Epithelial cell of prostate (primary cell): ENCODE measurements at places on chromosomes 5 and 9.

DNA sequence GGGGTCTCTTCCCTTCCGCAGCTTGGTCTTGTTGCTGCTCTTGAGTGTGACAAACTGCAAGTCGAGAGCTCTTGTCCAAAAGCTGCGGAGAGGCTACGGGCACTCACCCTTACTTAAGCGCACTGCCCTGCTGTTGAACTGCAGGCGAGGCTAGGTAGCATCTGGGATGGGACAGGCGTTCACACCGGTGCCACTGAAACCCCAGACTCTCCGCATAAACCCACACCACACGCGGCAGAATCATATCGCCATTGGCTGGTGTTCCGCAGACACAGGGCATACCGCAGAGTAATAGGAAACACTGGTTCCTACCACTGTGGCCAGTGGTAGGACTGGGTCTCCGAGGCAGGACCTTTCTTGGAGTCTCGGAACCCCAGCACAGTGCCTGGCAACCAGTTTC, 2.2 kb upstream of the NPR3 start:
- no peak for DNase-seq

GRCh38 chr9:14018081-14018480, 295.9 kb downstream of the NFIB start:
- DNase-seq = peak; percentile 34

DNA sequence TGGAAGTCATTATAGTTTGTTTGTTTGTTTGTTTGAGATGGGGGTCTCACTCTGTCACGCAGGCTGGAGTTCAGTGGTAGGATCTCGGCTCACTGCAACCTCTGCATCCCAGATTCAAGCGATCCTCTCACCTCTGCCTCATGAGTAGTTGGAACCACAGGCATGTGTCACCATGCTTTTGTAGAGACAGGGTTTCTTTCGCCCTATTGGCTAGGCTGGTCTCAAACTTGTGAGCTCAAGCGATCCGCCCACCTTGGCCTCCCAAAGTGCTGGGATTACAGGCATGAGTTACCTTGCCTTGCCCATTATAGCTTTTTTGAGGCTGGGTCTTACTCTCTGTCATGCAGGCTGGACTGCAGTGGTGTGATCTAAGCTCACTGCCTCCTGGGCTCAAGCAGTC, 28.8 kb downstream of the NSD1 start:
- DNase-seq = no peak

- no peak for DNase-seq
These were observed 78.0 kb downstream of the GABRA1 start for GRCh38 chr5:161925960-161926359.

- DNase-seq = peak; percentile 61
These were observed 70.5 kb downstream of the MLLT3 start for GRCh38 chr9:20551835-20552234.

GRCh38 chr5:42720251-42720650, 36.4 kb upstream of the CCDC152 start:
- DNase-seq = no peak

DNA sequence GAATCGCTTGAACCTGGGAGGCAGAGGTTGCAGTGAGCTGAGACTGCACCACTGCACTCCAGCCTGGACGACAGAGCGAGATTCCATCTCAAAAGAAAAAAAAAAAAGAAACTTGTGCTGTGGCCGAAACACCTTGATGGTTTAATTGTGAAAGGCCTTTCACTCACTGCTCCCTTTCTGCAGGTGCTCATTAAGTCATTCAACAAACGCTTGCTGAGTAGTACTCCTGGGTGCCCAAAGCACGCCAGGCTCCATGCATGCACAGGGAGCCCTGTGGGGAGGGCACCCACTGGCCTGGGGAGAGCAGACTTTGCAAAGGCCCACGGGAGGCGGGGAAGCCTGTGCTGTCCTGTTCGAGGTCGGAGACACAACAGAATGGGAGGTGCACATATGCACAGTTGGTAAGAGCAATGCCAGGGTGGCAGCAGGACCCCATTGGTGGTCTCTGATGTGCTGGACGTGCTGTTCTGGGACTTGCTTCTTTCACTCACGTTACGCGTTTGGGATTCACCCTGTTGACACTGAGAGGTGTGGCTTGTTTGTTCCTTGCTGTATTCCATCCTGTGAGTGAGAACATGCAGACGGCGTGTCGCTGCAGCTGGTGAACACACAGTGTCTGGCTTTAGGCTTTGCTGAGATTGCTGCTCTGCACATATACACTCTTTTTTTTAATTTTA, 3.0 kb upstream of the ENTPD2 start:
- DNase-seq = no peak

DNA sequence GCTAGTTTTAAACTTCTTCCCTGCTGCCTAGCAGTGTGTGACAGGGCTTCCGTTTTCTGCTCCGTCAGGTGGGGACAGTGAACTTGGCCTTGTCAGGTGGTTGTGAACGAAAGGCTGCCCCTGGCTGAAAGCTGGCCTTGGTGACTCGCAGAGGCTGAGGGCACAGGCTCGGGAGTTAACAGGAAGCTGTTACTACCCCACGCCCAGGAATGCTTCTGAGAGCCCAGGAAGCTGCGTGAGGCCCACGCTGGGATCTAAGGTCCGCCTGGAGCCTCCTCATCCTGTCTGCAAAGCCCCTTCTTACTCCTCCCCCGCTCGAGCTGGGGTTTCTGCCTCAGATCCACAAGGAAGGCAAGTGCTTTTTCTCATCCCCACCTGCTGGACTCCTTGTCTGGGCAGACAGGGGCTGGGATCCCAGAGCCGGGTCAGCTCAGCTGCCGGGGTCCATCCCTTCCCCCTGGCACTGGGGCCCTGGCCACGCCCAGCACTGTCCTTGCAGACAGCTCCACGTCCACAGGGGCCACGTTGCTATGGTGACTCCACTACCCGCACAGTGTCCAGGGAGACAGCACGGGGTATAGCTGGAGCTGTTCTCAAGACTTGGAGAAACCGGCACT, 124.7 kb upstream of the TBC1D2 start:
- no peak for DNase-seq

- no peak for DNase-seq
These were observed 15.9 kb downstream of the PTAR1 start for GRCh38 chr9:69743930-69744329.

DNA sequence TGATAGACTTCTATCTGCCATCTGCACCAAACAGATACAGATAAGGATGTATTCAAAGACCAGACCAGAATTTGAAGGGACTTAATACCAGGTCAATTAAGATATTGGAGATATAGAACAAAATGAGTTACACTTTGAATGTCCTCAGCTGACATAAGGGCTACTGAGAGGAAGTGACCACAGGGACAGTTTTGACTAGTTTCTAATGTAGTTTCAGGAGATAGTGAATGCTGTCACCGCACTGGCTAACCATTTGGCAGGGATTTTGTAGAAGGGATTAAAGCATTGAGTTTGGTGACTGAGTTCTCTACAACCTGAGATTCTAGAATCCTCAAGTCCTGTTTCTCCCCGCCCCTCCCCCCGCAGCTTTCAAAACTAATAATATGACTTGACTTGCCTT, 22.7 kb downstream of the CCNH start:
- no peak for DNase-seq

DNA sequence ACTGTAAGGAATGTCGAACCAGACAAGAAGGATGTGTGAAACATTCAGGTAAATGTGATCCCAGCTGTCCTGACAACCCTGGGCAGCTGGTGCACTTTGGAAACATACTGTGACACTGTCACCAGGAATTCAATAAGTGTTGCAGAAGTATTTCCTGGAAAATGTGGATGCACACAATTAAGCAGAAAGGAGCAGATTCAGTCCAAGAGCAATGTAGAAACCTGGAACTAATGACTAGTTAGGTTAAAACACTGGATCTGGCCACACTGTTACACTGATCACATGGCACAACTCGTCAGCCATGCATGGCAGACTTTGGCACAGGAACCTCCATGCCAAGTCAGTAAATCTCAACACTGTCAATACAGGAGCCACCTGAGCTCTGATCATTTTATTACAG, 109.0 kb downstream of the FAM174A start:
- DNase-seq = no peak

DNA sequence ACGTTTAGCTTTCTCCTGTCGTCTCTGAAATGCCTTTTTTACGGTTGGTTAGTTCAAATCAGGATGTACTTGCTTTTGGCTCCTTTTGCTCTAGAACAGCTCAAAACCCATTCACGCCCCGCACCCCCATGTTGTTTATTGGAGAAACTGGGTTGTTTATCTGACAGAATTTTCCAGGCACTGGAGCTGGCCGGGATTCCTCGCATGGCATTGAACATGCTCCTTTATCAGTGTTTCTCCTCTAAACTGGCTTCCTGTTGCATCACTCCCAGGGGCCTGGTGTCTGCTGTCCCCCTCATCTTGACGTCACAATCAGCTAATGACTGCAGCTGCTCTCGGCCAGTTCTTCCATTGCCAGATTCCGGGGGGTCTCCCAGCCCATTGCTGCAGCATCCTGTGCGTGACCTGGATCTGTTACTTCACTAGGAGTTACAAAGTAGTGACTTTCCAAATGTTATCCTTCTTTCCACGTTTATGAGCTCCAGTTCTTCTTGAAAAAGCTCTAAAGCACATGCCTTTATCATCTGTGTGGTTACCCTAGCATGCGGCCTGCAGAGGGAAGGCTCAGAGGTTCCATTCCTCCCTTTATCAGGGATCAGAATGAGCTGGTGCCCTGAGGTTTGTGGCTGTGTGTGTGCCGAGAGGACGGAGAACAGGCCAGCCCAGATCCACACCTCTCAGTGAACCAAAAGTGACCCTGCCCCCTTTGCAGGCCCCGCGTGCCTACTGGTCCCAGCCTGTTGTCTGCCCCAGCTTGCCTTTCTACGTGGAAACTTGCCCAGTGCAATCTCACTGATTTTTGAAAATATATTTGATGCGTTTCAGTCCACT, 27.5 kb downstream of the FAM163B start:
- no peak for DNase-seq

- no peak for DNase-seq
These were observed 105.0 kb upstream of the PRSS3 start for GRCh38 chr9:33690143-33690933.

DNA sequence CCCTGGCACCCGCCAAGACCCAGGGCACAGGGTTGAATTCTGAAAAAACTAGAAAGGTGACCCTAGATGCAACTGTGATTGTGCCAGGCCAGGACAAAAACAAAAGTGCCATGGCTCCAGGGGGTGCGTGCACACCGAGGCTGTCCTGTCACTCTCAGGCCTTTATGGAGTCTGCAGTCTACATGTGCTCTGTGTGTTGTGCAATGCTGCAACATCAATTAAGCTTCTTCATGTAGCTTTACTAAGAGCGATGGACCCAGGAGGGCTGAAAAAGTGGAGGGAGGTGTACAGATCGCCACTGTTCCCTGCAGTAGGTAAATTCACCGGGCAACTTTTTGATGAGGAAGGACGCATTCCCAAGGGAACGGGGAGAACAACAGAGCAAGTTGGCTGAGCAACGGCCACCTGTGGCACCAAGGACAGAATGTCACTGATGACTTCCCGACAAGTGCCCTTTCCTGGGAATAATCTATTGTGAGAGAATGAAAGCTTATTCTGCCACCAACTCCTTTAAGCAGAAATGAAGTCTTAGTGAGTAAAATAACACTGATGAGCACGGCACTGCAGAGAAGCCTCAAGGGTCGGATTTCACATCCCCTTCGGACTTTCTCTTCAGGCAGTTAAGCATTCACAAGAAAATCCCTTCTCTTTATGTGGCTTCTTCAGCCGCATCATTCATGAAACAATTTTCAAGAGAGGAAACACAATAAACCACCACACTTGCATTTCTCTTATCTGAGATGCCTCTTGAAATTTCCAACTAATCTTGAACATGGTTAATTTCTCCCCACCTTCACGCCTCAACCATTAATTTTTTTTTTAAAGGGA, 149.6 kb downstream of the DROSHA start:
- no peak for DNase-seq

DNA sequence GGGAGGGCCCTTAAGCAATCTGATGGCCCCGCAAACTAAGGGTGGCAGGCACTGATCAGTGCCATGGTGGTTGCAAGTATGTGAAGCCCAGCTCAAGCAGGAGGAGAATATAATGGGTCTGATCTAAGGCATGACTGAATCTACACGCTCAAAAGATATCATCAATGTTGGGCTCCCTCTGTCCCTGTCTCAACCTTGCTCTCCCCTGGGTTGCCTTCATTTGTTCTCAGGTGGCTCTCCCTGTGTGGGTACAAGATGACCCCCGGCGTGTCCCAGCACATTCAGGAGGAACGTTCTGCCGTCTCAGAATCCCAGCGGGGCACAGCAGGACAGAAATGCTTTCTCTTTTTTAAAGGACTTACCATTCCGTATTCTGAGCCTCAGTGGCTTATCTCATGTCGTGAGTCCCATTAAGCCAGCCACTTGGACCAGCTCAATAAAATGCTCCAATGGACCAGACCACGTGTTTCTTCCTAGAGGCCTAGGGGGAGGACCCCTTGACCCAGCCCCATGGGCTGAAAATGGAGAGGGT, 12.0 kb upstream of the RNF130 start:
- no peak for DNase-seq

DNA sequence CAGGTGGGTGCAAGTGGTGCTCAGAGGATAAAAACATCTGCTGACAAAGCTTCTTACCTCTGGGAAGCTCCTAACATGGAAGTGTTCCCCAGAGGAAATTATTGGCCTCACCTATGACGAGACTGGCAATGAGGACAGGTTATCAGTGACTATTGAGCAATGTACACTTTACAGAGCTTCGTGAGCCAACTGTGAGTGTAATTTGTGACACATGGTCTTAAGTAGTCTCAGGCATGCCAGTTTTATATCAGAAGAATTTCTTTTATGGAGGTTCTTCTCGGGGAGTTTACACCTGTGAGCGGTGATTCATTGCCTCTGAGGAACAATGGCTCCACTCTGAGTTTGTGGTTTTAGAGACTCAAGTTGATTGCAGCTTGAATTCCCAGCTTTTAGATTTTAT, 11.3 kb downstream of the ANKDD1B start:
- peak; percentile 97 for DNase-seq

GRCh38 chr9:124248066-124248465, 9.7 kb upstream of the NEK6 start:
- no peak for DNase-seq

GRCh38 chr9:84711936-84712335, 42.4 kb downstream of the NTRK2 start:
- peak; percentile 33 for DNase-seq

- DNase-seq = no peak
These were observed 1786.4 kb upstream of the WWC1 start for GRCh38 chr5:166505067-166505466.

- no peak for DNase-seq
These were observed 13.8 kb downstream of the FAM78A start for GRCh38 chr9:131262327-131263032.

DNA sequence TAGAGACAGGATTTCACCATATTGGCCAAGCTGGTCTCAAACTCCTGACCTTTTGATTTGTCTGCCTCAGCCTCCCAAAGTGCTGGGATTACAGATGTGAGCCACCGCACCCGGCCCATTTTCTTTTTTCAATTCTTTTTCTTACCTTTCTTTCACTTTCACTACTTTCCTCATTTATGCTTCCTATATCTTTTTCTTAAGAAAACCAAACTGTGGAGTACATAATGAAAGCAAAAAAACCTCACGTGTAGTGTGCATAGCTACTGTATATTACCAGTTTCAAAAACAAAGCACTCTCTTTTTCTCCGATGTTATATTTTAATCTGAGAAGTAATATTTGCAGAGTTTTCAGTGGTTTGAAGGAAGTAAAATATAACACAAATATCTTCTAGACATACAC, 8.0 kb upstream of the CAST start:
- no peak for DNase-seq
